Mucosa of descending colon (tissue), 3 donors: ENCODE measurements at places on chromosomes 12 and 14. TPM values are rescaled to one million over a fixed set of nuclear protein-coding genes. Genes with fewer than 3 reads are reported as not detected.

The CPNE6 gene
- total RNA-seq = not detected

The MMP17 gene
- 1.4 TPM for total RNA-seq

The KRT74 gene
- total RNA-seq = not detected

DNA sequence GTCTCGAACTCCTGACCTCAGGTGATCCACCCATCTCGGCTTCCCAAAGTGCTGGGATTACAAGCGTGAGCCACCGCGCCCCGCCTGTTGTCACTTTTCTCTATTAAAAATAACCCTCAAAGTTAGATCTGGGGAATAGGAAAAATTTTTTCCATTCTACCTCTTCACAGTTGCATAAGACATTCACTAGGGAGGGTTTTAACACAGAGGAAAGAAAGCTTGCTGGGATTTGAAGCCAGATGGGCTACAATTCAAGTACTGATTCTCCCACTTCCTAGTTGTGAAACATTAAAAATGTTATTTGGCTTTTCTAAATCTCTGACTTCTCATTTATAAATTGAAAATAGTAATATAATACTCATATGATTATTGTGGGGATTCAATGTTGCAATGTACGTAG lies 23.3 kb upstream of the SLC15A5 start:
- DNase-seq = no peak

DNA sequence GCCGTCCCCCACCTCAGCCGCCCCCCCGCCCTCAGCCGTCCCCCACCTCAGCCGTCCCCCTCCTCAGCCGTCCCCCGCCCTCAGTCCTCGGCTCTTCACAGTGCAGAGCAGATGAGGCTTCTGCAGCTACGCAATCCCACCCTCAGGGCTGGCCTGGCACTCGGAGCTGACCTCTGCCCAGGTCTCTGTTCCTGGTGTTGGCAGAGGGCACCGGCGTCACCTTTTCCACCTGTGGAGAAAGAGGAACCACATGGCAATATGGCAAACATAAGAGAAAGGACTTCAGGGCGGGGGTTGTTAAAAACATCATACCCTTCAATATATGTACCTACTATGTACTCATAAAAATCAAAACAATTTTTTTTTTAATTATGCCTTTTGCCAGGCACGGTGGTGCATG lies 45.8 kb downstream of the MLXIP start:
- peak; percentile 59 for DNase-seq

DNA sequence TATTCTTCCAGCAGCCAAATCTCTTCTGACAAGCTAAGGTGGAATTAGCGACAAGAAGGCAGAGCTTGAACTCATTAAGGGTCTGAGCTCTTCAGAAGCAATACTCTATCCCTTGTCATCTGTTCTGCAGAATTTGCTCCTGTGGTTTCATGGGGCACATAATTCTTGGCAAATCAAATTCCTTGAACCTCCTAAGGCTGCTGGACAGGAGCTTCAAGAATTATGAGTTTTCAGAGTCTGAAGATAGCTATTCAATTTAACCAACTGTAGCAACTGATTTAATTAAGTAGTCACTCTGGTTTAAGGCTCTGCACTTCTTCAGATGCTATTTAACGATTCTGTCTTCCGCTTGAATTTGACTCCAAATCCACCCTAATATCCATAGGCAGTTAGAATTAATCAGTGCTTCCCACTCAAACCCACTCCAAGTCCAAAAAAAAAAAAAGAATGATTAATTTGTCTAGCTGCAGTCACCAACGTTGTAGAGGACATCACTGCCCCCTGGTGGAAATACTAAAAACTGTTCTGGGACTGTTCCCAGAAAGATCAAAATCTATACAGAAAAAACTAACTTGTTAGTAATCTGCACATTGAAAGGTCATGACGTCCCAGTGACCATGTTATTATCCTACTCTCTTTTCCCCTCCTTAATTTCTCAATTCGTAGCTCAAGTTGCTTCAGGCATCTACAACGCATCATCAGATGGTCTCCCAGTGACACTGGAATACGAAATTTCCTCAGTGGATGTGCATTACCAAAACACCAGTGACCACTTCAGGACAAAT lies 169.9 kb downstream of the KIF21A start:
- no peak for DNase-seq

DNA sequence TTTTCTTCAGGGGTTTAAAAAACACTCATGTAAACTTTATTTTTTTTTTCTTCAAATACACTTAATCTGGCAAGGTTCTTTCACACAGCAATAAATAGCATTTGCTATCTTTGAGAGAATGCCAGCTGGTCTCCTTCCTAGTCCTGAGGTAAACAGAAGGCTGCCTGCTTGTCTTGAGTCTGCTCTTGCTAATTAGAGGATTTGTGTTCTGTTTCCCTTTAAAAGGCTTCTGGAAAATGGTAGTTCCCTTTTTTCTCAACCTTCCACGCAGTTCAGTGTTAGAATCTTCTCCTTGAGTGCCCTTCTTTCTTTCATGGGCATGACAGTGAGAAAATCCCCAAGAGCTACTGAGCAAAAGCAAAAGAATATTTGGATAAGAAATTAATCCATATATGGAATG lies 92.3 kb upstream of the DCN start:
- no peak for DNase-seq
